ENCODE measurements at places on chromosomes 3 and 15.

DNA sequence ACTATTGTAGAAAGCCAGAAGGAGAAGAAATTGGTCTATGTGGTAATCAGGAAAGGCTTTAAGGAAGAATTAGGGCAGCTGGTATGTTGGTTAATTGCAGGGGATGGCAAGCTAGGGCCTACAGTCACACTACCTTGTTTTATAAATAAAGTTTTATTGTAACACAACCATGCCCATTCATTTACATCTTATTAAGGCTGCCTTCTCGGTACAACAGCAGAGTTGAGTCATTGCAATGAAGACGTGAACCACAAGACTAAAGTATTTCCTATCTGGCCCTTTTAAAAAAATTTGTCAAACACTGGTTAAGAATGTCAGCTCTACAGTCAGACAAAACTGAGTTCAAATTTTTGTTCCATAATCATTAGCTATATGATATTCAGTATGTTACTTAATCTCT is 8.3 kb downstream of the SERPINI1 start:
- peaks cover 3% of the 10 kb centered on the region for H3K4me1 ChIP-seq
- no peak overlapping the region for H3K27ac ChIP-seq
- DNase-seq: no peak
- no peak overlapping the region for H3K4me3 ChIP-seq
- H3K27me3 ChIP-seq: no peaks in the 10 kb centered on the region
- H3K36me3 ChIP-seq: peaks cover 3% of the 10 kb centered on the region

- H3K4me1 ChIP-seq: peaks cover 34% of the 10 kb centered on the region
- H3K4me3 ChIP-seq: no peak overlapping the region
- DNase-seq: no peak
- H3K36me3 ChIP-seq: peaks cover 22% of the 10 kb centered on the region
- no peak overlapping the region for H3K27ac ChIP-seq
- no peaks in the 10 kb centered on the region for H3K27me3 ChIP-seq
Observed at GRCh38 chr3:196643201-196643749, 3.8 kb downstream of the NRROS start.

GRCh38 chr3:179558742-179559364 is 3.9 kb upstream of the ACTL6A start:
- DNase-seq: peak; percentile 38
- H3K27ac ChIP-seq: no peak overlapping the region
- H3K36me3 ChIP-seq: no peaks in the 10 kb centered on the region
- no peak overlapping the region for H3K4me3 ChIP-seq
- H3K4me1 ChIP-seq: peaks cover 2% of the 10 kb centered on the region

DNA sequence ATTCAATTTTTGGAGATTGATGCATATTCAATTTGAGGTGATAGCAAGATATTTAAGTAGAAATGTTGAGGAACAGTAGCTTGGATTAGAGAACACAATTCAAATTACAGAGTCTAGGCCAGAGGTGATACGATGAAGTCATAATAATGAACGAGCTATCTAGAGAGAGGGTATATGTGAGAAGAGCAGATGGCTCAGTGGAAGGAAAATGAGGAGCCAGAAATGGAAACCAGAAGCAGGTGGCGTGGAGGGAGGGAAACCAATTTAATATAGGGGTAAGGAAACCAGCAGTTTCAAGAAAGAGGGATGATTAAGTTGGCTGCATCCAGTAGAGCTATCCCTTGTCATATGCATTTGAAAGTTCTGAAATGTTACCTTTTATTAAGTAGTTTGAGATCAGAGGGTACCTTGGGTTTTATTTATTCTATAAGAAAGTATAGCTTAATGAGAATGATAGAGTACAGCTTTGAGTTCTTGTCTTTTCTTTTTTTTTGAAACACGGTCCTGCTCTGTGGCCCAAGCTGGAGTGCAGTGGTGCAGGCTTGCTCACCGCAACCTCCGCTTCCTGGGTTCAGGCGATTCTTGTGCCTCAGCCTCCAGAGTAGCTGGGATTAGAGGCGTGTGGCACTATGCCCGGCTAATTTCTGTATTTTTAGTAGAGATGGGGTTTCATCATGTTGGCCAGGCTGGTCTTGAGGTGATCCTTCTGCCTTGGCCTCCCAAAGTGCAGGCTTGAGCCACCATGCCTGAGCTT is 22.1 kb downstream of the NCK1 start:
- H3K4me3 ChIP-seq: no peak overlapping the region
- H3K27me3 ChIP-seq: no peaks in the 10 kb centered on the region
- DNase-seq: no peak
- no peak overlapping the region for H3K27ac ChIP-seq
- peaks cover 2% of the 10 kb centered on the region for H3K4me1 ChIP-seq

GRCh38 chr15:81001152-81002008 is 657 bp downstream of the TLNRD1 start:
- no peaks in the 10 kb centered on the region for H3K27me3 ChIP-seq
- peaks cover 13% of the 10 kb centered on the region for H3K36me3 ChIP-seq
- DNase-seq: peak; percentile 71
- peaks cover 31% of the 10 kb centered on the region for H3K4me1 ChIP-seq
- H3K4me3 ChIP-seq: peak overlapping the region; percentile 90
- H3K27ac ChIP-seq: peak overlapping the region; percentile 92

- no peaks in the 10 kb centered on the region for H3K4me1 ChIP-seq
- H3K27ac ChIP-seq: no peak overlapping the region
- DNase-seq: no peak
- no peak overlapping the region for H3K4me3 ChIP-seq
- H3K36me3 ChIP-seq: no peaks in the 10 kb centered on the region
Observed at GRCh38 chr3:127351775-127352350, 64.0 kb upstream of the PRR20G start.

- H3K4me3 ChIP-seq: no peak overlapping the region
- H3K4me1 ChIP-seq: no peaks in the 10 kb centered on the region
- H3K36me3 ChIP-seq: 0 out of 3 replicates have a peak, but pooled peaks cover 3% of the 10 kb centered on the region
Observed at GRCh38 chr3:52715714-52716305, 9.9 kb downstream of the SPCS1 start.

DNA sequence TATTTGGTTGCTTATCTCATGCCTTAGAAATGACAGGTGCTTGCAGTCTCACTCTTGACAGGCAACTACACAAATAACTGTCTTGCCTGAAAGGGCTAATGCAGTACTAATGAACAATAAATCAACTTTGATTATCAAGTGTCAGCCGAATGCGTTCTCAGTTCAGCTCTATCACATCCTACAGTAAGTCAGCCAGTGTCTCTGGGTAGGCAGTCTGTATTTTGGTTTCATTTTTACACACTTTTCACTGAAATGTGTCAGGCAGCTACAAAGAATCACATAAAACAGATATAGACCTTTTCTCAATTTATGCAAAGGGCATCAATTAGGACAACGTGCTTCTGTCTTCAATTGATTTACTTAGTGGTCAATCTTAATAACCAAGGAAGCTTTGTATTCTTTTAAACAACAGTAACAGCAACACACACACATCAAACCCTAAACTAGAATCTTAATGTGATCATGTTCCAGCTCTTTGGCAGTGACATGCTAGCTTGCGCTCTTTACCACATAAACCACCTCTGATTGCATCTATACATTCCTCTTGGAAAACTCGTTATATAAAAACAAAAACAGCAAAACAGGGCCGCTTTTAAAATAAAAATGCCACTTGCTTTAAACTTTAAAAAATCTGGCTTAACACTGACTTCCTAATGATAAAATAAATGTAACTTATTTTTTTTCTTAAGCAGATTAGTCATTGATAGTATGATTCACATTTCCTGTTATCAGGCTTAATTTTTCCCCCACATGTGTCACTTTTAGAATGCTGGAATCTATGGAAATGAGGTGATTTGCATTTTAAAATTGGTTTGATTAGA is 520.4 kb downstream of the FOXP1 start:
- DNase-seq: no peak
- peak overlapping the region; percentile 66 for H3K27ac ChIP-seq
- no peaks in the 10 kb centered on the region for H3K36me3 ChIP-seq
- H3K4me3 ChIP-seq: no peak overlapping the region
- no peaks in the 10 kb centered on the region for H3K27me3 ChIP-seq

DNA sequence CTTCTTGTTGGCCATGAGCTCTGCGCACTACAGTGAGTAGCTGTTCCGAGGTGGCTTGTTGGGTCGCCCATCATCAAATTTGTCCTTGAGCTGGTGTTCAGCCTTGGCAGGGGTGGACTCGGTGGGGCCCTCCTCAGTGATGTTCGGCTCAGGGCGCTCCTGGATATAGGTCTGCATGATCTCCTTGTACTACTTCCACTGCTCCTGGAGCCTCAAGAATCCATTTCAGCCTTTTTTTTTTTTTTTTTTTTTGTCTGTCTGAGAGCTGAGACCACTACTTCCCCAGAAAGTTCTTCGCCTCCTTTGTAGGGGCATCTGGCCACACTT is 39.3 kb upstream of the ARL8B start:
- no peak for DNase-seq
- H3K27ac ChIP-seq: peak overlapping the region; percentile 68
- H3K27me3 ChIP-seq: no peaks in the 10 kb centered on the region
- no peaks in the 10 kb centered on the region for H3K36me3 ChIP-seq
- H3K4me1 ChIP-seq: peaks cover 25% of the 10 kb centered on the region
- no peak overlapping the region for H3K4me3 ChIP-seq

- no peaks in the 10 kb centered on the region for H3K4me1 ChIP-seq
- DNase-seq: no peak
- no peak overlapping the region for H3K27ac ChIP-seq
- H3K4me3 ChIP-seq: no peak overlapping the region
- H3K36me3 ChIP-seq: no peaks in the 10 kb centered on the region
Observed at GRCh38 chr3:132009241-132009640, 25.6 kb downstream of the CPNE4 start.

DNA sequence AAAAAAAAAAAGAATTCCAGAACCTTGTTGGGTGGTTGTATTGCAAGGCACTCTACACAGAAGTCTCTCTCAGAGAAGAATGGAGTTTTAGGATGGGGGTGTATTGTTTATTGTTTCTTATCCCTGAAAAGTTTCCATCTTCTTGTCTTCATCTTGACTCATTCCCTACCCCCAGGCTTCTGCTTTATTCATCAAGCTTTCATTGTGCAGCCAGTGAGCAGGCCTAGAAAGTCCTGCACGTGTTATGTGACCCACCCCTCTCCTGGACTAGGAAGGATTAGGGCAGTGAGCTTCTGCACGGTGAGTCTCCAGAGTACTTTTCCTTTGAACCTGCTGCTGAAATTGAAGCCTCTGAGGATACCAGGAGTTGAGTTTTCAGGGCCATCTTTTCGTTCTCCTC is 150.9 kb upstream of the IL12A start:
- H3K4me1 ChIP-seq: peaks cover 4% of the 10 kb centered on the region
- H3K27ac ChIP-seq: no peak overlapping the region
- peaks cover 7% of the 10 kb centered on the region for H3K27me3 ChIP-seq
- no peak for DNase-seq

DNA sequence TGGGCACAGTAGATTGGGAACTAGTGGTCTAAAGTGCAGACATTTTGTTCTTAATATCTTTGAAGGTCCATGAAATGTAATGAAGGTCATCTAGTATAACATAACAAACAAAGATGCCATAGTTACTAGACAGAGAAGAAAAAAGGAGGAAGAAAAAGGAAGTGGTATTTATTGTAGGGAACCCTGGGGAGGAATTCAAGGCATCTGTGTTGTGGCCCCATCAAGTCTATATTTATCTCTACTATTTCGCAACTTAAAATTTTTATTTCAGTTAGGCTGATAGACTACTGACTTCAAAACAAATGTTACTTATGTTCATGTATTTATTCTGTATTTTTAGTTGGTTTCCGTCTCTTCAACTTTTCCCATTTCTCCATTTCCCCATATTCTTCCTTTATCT is 48.9 kb upstream of the ZDHHC23 start:
- peaks cover 2% of the 10 kb centered on the region for H3K27me3 ChIP-seq
- H3K36me3 ChIP-seq: no peaks in the 10 kb centered on the region
- H3K27ac ChIP-seq: no peak overlapping the region
- no peak for DNase-seq

- no peak for DNase-seq
- H3K27ac ChIP-seq: no peak overlapping the region
- H3K27me3 ChIP-seq: no peaks in the 10 kb centered on the region
- H3K4me1 ChIP-seq: no peaks in the 10 kb centered on the region
- H3K4me3 ChIP-seq: no peak overlapping the region
Observed at GRCh38 chr3:140056047-140056446, 121.1 kb downstream of the CLSTN2 start.

GRCh38 chr15:86872782-86873181 is 793.1 kb downstream of the AGBL1 start:
- H3K4me1 ChIP-seq: no peaks in the 10 kb centered on the region
- no peaks in the 10 kb centered on the region for H3K36me3 ChIP-seq
- DNase-seq: no peak
- H3K27me3 ChIP-seq: no peaks in the 10 kb centered on the region
- H3K27ac ChIP-seq: no peak overlapping the region

DNA sequence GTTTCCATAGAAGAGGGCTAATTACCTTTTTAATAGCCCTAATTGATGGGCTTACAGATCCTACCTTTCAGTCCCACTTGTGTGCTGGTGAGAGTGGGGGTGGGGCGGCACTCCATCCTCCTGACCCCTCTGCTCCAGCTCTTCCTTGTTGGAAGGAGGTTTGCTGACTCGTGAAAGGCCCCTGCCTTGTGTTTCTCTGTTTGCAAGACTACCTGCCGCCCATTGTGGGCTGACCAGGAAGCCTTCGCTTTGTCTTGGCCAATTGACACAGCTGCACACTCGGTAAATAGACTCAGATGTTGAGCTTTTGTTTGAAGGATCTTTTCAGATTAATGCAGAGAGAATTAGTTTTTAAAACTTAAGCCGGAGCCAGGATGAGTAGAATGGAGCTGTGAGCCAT is 197.3 kb upstream of the HES1 start:
- peak; percentile 41 for DNase-seq
- H3K4me1 ChIP-seq: peaks cover 45% of the 10 kb centered on the region
- H3K36me3 ChIP-seq: no peaks in the 10 kb centered on the region

- no peak overlapping the region for H3K27ac ChIP-seq
- no peaks in the 10 kb centered on the region for H3K4me1 ChIP-seq
- H3K4me3 ChIP-seq: no peak overlapping the region
- no peaks in the 10 kb centered on the region for H3K27me3 ChIP-seq
Observed at GRCh38 chr3:60126511-60127304, 1076.9 kb upstream of the CFAP20DC start.

DNA sequence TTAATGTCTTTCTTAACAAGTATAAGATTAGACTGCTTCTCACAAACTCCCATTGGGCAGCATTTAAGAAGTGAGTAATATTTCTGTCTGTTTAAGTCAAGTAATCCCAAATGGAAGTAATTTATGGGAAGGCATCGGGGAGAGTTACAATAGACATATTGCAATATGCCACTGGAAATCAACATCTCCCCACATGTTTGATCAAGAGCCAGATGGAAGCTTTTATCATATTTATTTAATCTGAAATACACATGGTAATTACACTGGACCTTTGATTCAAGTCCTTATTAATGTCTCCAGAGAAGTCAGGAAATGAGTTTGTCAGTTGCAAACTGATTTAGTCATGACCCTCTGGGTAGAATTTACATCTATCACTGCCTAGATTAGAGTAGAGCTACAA is 943.8 kb downstream of the VGLL3 start:
- no peaks in the 10 kb centered on the region for H3K4me1 ChIP-seq
- DNase-seq: no peak
- no peak overlapping the region for H3K4me3 ChIP-seq
- H3K27me3 ChIP-seq: no peaks in the 10 kb centered on the region

Data from K562 (cell line).